AG10803 (cell line): ENCODE measurements at places on chromosomes 12 and 14.

DNA sequence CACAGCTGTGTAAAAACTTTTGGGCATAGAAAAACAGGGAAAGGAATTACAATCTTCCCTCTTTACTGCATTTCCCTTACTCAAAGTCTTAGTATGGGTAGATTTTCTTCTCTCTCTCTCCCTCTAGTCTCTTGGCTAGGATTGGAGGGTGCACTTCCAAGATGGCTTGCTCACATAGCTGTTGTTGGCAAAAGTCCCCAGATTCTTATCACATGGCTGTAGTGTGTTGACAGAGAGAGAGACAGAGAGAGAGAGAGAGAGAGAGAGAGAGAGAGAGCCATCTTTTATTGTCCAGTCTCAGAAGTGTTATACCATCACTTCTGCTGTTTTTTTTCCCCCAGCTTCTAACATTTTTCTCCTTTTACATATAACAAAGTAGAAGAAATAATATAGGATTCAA is 6.3 kb upstream of the OR4E2 start:
- DNase-seq, result no peak

GRCh38 chr12:56995201-56995929 is 11.0 kb downstream of the ZBTB39 start:
- DNase-seq, result no peak

DNA sequence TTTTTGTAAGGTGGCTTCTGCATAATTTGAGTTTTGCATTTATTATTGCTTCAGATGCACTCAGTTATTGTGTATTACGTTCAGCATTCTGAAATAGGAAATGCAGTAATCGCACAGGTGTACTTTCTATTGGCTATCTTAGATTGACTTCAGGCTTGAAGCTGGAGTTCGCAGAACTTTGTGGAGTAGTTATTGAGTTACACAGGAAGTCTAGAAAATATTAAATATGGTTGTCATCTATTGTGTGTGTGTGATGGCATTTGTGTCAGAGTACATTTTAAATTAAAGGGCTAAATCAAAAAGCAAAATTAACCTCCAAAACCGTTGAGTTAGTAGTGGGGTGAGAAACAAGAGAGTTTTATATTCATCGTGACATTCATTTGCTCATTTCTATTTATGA is 2.7 kb downstream of the ARID2 start:
- no peak for DNase-seq

DNA sequence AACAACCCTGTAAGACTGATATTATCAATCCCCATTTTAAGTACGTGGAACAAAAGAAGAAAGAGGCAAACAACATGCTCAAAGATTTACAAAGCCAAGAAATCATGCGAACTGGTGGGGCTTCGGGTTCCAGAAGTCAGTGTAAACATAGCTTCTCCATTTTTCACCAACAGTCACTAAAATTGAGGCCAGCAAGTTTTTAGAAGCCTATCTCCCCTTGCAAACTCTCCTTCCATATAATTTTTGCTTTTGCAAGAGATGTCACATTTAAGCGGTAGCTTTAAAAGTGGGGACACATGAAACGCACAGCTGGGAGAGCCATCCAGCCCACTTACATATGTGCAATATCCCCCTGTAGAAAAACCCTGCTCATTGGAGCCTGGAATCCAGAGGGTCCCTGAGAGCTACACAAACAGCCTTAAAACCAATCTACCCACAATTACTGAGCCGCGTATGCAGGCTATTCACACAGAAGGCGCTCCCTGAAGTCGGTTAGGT is 797 bp downstream of the SLC11A2 start:
- no peak for DNase-seq

- DNase-seq, result no peak
Observed at GRCh38 chr12:2345902-2346301, 293.1 kb downstream of the CACNA1C start.

DNA sequence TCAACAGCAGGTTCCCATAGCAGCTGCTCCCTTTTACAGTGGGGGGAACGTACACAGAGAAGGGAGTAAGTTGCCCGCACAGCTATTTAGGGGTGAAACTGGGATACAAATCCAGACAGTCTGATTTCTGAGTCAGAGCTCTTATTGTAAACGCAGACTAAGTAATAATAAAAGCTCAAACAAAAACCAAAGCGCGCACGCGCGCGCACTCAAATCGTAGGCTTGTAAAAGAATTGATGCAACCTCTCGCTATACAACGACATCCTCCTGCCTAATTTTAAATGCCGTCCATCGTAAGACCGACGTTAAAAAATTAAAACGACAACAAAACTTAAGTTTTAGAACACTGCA is 747 bp upstream of the DACT1 start:
- DNase-seq, result peak; percentile 89

GRCh38 chr12:21615431-21615830 is 10.8 kb upstream of the GYS2 start:
- no peak for DNase-seq

DNA sequence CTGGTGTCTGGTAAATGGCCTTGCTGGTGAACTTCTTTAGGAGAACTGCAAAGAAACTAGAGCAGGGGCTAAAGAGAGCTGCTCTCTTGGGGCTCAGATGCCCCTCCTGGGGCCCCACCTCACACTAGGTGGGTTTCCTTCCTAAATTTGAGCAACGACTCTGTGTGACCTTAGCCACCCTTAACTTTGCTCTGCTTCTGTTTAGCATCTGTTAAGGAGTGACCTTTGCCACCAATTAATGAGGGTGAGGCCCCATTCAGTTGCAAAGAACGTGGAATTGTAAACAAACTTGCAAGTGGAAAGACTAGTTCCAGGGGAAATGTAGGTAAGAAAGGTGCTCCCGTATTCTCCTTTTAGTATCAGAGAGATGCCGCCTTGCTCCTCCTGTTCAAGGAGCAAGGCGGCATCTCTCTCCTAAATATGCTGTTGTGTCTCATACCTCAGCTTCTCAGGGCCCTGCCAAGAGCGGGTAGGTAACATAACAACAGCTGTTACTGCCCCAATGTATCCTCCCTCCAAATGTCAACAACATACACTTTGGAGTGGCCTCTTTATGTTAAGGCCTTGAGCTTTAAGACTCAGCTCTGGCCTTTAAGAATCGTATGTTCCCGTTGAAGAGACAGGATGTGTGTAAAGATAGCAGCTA is 77.6 kb upstream of the FUT8 start:
- no peak for DNase-seq

DNA sequence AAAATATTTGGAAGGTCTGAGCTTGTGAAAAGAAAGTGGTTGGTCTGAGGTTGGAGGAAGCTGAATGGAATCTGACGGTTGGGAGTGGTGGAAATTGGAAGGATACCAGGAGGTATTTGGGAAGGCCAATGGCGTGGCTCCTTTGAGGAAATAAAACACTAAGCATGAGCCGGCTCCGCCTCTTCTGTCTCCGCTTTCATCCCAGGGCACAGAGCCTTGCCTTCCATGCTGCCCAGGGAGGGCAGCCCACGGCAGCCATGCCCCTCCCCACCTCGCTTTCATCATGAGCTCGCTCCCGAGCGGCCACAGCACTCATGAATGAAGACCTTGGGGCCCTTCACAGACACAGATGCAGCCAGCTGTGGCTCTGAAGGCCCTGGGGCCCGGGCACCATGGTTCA is 36.2 kb downstream of the HSP90AA1 start:
- peak; percentile 90 for DNase-seq

GRCh38 chr14:65339866-65340265 is 72.7 kb upstream of the FUT8 start:
- no peak for DNase-seq

DNA sequence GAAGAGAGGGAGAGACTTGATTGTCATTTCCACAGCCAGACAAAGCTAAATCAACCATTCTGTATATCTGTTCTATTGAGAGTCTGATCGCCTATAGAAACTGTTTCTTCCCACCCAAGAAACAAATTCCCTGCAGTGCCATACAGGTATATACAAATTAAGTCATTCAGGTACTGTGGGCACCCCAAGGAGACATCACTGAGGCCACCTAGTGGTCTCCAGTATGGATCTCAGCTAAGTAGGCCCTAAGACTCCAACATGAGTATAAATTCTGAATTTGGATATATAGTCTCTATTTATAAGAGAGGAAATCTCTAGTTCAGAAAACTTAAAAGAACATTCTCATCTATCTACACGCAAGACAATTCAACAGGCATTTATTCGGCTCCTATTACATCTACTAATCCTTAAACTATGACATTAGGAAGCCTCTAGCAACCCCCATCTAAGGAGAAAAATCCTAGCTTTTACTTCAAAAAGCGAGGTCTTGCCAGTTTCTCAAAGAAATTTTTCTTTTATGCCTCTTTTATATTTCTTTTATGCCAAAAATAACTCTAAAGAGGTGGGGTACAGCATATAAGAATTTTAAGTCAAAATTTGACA is 62.6 kb downstream of the DCAF5 start:
- peak; percentile 34 for DNase-seq

DNA sequence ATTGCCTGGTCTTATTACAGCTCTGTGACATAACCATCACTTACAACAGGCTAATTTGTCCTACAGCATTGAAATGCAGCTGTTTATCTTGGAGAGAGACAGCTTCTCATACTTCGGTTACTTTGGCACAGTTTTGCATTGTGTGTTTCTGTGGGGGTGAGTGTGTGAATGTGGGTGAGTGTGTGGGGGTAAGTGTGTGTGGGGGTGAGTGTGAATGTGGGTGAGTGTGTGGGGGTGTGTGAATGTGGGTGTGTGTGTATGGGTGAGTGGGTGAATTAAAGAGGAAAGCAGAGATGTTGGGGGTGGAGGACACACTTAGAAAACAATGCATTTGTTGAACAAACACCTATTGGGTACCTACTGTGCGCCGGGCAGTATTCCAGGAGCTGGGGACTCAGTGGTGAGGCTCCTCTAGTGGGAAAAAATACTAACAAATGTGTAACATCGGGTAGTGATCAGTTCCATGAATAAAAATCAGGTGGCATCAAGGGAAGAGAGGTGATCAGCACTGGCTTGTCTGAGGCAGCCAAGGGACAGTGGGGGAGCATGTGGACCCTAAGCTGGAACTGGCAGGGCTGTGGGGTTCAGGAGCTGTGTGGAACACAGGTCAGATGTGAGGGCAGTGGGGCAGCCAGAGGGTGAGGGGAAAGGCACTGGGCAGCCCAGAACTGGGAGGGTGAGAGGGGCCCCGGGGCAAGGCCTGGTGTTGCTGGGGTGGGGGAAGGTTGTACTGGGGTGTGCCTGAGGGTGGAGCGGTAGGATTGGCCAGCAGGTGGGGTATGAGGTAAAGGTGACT is 44.1 kb upstream of the AMN start:
- no peak for DNase-seq

DNA sequence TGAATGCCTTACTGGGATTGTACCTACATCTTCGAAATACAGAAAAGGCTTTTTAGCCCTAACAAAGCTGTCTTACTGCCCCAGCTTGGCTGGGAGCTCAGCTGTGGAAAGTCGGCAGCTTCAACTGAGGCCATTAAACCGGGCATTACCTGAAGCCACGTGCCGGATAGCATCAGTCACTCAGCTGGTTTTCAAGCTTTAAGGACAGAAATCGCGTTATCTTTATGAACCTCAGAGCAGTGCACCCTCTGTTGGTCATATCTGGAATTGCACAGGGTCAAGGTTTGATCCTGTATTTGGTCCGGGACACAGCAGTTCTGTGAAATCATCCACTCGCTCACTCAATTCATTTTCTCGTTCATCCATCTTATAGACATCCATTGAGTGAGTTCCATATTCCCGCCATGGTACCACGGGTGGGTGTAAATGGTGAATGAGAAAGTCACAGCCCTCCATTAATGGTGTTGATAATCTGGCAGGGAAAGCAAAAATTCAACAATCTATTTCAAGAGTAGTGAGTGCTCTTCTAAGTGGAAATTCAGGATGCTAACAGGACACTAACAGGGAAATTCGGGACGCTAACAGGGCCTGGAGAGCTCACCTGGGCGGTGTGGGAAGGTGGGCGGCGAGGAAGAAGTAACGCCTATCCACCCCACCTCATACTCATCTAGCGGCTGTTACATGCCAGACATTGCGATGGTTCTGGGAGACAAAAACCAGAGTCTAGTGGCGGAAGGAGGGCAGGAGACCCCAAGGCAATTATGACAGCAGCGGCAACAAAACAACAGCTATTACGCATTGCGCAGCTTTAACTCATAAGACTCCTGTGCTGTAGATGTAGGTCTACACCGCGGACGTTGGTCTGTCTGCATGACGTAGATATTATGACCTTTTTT is 60.6 kb upstream of the TCL1A start:
- DNase-seq, result peak; percentile 34

DNA sequence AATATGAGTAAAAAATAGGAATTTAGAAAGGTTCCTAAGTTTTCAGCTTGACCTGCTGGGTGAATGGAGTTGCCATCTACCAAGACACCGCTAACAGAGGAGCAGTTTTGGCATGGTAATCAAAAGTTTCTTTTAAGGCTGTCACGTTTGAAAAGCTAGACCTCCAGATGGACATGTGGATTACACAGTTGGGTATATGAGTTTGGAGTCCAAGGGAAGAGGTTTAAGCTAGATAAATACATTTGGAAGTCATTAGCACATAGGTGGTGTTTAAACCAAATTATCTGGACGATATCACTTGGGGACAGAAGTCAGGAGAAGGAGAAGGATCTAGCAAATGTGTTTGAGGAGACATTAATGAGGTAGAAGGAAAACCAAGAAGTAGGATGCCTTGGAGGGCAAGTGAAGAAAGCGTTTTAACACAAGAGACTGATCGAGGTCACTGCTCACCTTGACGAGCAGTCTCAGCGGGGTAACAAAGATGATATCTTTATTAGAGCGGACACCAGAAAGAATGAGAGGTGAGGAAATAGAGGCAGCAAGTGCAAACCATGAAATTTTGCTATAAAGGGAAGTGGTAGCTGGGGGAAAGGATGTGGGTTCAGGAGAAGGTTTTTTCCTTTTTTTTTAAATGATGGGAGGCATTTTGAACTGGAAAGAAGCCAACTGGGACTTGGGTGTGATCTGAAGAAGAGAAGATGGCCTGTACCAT is 17.6 kb downstream of the PNP start:
- DNase-seq, result no peak
